ENCODE measurements at places on chromosomes 11 and 22.

DNA sequence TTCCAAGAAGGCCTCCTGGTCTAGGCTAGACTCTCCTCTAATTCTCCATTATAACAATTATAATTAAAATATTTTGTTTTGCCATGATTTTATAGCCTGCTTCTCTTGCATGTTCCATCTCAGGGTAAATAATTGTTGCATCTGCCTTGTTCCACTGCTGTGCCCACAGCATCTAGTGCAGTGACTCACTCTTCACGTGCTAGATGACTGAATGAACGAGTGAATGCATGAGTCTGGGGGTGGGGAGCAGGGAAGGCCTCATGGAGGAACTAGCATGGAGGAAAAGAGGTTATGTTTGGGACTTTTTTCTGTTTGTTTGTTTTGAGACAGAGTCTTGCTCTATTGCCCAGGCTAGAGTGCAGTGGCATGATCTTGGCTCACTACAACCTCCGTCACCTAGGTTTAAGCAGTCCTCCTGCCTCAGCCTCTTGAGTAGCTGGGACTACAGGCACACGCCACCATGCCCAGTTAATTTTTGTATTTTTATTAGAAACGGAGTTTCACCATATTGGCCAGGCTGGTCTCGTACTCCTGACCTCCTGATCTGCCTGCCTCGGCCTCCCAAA, 5.2 kb upstream of the OAF start:
- no peak for DNase-seq

DNA sequence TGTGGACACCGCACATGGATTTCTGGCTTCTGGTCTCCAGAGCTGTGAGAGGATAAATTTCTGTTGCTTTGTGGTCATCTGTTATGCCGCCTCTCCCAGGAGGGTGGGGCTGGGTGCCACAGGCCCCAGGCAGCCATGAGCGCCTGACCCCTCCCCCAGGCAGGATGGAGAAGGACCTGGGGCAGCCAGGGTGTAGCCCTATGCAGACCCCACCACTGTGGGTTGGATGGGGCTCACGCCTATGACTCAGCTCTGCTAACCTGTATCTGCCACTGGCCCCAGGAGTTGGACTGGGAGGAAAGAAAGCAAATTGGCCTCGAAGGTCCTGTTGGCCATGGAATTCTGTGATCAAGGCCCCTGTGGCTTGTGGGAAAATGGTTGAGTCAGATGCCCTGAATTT, 1351.1 kb downstream of the BRD1 start:
- DNase-seq = no peak

DNA sequence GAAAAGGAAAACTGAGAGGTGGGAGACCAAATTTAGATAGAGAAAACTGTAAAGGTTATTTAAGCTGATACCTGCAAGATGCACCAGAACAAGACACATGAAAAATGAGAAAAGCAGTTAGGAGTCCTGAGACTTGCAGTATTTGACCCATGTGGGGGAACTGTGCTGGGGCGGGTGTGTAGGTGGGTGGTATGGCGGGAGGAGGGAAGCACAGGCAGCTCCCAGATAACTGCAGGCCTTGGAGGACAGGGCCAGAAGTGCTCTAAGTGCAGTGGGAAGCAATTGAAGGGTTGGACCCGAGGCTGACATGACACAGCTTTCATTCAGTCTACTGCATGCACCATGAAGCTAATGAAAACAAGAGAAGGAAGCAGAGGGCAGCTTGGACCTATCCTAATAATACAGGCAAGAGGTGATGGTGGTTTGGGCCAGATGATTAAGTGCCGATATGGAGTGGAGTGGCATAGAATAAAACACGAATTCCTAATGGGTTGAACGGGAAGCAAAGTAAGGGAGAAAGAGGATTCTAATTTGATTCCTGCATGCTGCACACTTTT, 48.0 kb upstream of the ANO3 start:
- DNase-seq = no peak

DNA sequence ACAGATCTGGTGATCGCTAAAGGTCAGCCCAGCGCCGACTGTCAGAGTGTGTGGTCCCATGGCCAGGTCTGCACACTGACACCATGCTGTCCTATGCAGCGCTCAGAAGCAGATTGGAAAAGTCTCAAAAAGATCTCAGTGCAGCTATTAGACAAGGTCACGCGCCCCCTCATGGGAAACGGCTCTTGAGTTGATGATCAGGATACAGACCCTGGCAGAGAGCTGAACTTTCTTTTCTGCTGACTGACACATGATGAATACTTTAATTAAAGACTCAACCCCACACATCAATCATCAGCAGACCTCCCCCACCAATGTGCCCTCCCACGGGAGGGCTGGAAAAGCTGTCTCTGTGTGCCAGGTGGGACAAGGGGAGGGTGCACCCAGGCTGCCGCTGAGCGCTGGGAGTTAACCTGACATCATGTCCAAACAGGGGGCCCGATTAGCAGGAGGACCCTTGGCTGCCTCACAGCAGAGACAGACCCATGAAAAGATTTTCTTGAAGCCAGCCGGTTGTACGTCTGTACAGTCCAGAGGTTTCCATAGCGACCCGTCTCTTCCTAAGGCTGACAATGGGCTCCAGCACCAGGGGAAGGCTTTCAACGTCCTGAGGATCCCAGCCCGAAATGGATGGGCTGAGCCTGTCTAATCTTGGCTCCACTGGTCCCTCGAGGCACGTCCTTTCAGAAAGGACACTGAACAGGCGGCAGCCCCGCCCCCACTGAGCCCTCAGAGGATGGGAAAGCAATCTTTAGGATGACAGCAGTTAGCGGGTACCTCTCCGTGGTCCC, 26.9 kb downstream of the RASD2 start:
- no peak for DNase-seq

DNA sequence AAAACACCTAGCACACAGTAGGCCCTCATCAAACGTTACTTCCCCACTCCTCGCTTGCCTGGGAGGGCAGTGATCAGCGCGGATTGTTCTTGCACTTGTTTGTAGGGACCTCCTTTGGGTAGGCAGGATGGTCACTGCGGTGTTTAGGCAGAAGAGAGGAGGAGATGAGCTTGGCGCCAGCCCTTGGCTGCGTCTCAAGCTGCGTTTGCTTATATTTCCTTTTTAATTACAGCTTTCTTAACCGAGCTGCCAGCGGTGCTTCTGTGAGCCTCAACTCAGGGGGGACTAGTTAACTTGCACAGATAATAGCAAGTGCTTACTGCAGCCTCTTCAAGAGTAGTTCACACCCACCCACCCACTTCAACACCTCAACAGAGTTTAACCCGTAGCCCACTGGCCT, 15.1 kb downstream of the IFT27 start:
- no peak for DNase-seq

- DNase-seq = no peak
These were observed 47.4 kb downstream of the SYT13 start for GRCh38 chr11:45238724-45239123.

DNA sequence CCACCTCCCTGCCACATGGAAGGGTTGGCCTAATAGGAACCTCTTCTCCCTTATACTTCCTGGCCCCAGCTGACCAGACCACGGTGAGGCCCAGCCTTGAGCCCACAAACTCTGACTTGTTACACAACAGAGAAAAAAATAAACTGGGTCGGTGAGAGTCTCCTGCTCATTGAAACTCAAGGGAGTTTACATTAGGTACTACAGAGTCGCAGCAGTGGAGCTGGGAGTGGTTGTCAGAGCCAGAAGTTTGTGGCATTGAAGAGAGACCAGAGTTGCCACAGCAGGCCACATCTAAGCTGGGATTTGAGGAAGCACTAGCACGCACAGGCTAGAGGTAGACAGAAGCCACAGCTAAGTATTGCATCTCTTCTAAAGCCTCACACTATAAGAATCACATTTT, 296.2 kb downstream of the DDX10 start:
- DNase-seq = no peak

DNA sequence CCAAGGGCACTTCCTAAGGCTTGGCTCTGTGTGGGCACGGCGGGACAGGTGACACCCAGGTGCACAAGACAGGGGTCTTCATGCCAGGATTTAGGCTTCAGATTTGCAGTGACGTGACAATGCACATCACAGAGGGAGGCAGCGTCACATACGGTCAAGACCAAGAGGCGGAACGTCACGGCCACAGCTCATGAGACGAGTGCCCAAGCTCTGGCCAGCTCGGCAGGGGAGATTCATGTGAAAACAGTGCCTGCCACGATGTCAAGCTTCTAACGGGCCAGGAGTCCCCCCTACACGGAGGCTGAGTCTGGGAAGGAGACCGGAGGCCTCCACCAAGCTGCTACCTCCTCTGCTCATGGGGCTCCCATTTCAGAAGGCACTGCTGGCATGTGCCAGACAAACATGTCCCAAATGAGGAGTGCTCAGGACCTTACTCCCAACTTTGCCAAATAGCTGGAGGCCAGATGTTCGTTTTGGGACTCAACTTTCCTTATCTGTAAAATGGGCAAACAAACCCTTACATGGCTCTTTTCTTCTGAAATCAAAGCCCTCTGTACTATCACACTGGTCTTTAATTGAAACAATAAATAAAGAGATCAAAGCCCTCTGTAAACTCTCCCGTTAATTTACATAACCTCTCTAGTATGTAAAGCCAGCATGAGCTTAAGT, 16.6 kb downstream of the VPS37C start:
- no peak for DNase-seq

DNA sequence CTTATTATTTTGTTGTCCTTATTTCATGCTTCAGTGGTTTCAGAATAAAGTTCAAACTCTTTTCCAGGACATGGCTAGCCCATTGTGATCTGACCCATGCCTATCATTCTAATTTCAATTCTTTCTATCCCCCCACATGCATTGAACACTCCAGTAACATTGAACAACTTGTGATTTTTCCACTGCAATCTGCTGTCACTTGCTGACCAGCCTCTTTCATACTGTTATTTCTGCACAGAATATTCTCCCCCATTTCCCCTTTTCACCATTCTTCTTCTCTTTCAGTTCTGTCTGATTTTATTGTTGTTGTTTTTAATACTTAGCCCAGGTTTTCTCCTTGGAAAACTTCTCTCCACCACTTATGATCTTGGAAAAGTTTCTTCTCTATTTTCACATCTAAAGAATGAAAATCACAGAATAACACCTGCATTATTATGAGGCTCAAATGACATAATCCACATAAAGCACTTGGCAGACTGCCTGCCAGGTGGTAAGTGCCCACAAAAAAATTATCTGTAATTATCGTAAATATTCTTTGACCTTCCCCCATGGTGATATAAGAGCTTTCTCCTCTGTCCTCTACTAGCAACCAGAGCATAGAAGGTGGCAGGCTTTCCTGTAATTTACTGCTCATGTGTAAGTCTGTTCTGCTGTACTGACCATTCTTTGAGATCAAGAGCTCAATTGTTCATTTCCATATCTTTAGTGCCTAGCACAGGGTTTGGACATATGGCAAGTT, 51.9 kb upstream of the EED start:
- DNase-seq = no peak

DNA sequence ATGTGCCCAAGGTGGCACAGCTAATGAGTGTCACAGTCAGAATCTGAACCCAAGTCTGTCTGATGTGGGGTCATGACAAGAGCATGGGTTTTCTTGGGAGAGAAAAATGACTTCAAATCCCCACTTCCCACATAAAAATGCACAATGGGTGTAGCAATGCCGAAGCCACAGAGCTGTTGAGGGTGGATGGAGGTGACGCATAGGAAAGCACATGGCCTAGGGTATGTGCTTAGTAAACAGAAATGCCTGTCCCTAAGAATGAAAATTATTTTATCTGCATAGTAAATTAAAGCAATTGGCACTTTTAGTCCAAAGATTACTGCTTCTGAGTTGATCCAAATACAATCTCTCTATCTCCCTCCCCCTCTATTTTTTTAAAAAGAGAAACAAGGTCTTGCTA, 10.9 kb downstream of the MICAL3 start:
- DNase-seq = no peak

DNA sequence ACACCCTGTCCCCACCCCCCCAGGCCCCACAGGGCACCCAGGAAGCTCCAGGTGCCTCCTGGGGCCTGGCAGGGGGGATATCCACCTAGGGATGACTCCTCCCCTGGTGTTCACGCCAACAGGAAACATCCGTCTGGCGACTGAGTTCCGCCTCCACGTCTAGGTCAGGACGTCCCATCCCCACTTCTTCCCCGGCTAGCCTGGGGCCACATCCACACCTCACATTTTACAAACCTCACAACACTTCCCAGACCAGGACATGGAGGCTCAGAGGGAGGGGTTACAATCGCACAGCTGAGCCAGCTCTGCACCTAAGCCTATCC, 21.0 kb downstream of the MAFF start:
- no peak for DNase-seq

GRCh38 chr22:40323681-40324171, 22.6 kb upstream of the ADSL start:
- no peak for DNase-seq

- no peak for DNase-seq
These were observed 6.5 kb downstream of the ANKRD42 start for GRCh38 chr11:83200035-83200434.

DNA sequence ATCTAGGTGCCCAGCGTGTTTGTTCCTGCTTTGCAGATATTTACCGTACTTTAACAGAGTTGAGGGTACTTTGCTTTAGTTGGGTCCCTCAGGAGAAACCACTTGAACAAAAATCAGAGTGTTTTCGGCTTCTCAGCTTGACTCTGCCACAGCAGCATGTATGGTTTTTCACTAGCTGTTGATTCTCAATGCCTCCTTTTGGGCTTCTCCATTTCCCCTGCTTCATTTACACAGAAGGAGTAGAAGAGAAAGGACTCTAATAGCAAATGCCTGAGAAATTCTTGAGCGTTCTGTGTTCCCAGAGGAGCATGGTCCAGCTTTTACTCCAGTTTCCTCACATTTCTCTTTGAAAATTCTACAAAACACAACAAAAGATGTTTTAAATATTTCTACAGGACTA, 252.1 kb upstream of the CCDC179 start:
- no peak for DNase-seq

- DNase-seq = peak; percentile 35
These were observed 10.2 kb downstream of the SERPIND1 start for GRCh38 chr22:20783844-20784723.

- DNase-seq = no peak
These were observed 111.8 kb upstream of the MTMR2 start for GRCh38 chr11:96035740-96036078.

DNA sequence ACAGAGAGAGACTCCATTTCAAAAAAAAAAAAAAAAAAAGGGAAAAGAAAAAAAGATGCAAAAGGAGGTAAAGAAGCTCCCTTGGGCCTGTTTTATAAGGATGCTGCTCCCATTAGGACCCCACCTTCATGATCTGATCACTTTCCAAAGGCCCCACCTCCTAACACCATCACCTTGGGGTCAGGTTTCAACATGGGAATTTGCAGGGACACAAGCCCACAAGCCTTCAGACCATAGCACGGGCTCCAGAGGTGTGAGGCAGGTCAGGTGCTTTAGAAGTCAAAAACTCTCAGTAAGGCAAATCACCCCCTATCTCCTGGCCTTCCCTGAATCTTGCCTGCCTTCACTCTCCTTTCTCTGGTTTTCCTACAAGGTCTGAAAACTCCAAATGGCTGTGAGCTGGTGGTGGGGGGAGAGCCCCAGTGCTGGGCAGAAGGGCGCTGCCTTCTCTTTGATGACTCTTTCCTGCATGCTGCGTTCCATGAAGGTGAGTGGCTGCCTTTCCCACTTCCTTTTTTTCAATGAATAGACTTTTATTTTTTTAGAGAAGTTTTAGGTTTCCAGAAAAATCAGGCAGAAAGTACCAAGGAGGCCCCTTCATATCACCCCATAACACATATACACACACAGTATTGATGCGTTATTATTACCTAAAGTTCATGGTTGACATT, 13.2 kb downstream of the ASPHD2 start:
- DNase-seq = no peak
